ENCODE measurements at places on chromosomes 11 and 22.

DNA sequence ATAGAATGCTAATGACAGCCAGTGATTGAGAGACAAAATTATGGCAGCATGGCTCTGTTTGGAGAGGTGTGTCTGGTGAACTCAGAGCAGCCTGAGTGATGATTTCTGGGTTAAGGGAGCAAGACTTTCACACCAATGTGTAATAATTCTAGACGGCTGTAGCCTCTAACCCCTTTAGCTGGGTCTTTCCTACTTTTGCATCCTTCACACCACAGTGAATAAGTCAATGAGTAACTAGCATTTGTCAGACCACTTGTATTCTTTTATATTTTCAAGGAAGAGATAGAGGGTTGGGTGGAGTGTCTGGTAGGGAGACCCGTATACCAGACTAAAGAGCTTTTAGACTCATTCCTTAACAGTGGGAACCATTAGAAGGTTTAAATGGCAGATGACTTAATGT is 50.4 kb downstream of the ATXN10 start:
- no peak for DNase-seq

DNA sequence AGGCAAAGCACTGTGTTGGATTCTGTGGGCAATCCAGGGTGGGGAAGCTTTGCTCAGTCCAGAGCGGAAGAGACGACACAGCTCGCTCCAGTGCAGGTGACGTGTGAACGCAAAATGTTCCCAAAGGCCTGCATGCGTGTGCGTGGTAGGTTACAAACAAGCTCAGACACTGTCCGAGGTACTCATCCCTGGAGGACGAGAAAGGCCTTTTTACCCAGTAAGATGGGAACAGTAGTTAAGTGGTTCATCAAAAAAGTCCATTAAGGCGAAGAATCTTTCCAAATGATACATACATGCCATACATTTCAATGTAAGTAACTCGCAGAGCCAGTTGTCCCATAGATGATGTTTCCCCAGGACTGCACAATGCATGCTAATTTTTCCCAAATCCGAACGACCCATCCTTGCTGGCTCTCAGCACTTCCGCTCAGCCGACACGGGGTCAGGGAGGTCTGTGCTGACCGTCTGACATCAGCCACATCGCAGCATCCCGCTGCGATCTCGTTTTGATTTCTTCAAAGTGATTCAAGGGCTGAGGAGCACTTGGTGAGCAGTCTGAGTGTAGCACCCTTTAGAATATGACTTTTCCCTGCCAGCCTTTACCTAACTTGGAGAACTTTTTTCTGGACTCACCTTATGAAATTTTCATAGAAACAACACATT is 19.0 kb downstream of the B3GAT1 start:
- no peak for DNase-seq

GRCh38 chr11:72969894-72970335 is 155.7 kb downstream of the ATG16L2 start:
- no peak for DNase-seq

GRCh38 chr11:103594283-103594682 is 442.2 kb upstream of the DDI1 start:
- no peak for DNase-seq

DNA sequence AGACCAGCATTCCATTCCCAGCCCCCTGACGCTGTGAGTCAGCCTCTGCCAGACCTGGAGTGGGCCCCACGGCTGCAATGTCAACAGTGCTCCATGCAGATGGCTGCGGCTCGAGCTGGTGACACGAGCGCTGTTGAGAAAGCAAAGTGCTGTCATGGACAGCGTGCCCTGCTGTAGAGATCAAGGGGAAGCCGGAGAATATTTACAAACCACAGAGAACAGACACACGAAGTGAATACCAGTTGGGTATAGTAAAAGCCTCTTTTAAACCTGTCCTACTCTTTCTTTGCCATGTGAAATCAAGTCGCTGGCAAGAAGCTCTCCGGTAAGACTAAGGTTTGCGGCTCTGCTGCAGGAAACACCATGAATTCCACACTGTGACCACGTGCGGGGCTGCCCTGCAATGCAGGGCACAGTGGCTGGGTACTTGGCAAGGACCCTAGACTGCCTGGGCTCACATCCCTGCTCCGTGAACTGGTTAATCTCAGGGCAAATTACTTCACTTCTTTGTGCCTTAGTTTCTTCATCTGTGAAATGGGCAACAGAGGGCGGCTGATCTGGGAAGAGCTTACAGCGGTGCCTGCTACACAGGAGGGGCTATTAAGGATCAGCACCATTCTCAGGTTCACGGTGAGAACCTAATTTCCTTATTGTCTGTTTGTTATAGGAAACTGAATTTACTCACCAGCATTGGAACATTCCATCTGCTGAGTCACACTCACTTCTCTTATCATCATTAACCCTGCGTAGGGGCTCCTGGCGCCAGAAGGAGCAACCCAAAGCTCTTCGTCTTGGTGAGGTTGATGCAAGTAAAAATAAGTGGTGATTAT is 27.8 kb upstream of the ELFN2 start:
- DNase-seq, result no peak
